ENCODE measurements at places on chromosomes 1 and 21.

DNA sequence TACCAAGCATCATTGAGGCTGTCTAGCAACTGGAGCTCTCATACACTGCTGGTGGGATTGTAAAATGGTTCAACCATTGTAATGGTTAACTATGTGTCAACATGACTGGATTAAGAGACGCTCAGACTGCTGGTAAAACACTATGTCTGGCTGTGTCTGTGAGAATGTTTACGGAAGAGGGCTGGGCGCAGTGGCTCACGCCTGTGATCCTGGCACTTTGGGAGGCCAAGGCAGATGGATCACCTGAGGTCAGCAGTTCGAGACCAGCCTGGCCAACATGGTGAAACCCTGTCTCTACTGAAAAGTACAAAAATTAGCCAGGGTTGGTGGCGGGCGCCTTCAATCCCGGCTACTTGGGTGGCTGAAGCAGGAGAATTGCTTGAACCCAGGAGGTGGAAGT is 4.8 kb upstream of the FCRLA start:
- DNase-seq, result no peak

DNA sequence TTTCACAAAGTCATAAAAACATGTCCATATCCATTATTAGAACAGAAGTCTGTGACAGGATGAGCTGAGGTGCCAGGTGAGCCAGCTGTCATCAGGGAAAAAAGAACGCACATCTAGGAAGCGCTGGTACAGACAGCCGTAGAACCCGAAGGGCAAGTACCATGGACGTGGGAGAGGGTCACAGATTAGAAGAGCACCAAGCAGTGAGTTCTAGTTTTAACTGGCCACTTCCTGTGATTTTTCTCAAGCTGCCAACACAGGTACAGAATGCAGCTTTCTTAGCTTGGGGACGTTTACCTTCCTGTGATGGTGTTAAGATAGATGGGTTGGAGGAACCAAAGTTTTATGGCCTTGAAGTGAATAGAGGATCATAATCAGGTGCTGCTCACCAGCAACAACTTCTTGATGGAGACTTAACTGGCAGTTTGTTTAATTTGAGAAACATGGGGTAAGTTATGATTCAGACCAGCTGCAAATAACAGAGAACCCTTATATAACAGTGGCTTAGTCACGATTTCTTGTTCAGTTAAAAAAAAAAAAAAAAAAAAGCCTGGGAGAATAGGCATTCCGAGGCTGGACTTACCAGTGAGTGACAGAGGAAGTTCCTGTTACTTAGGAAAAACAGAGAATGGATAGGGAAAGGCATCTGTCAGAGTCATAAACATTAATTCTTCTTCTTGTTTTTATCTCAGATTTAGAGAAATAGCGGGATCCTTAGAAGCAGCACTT is 30.9 kb downstream of the AGT start:
- DNase-seq, result no peak

GRCh38 chr1:42319871-42320484 is 15.1 kb downstream of the FOXJ3 start:
- DNase-seq, result no peak

DNA sequence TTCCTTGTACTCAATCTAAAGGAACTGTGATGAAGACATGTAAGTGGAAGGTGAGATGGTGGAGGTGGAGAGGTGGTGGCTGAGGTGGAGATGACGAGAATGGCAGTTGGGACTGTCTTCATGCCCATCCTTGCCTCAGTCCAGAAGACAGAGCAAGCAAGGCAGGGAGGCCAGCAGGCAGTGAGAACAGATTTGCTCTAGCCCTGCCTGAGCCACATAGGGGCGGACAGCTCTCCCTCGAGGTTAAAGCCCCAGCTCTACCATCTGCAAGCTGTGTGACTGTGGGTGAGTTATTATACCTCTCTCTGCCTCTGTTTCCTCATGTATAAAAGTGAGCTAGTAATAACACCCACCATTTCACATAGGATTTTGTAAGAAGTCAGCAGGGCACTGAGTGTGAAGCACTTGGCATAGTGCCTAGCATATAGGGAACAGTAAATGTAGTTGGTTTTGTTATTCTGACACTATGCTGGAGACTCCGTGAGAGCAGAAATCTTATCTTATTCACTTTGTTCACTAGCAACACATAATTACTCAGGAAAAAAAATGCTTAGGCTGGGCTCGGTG is 4.8 kb upstream of the FAM110D start:
- no peak for DNase-seq

DNA sequence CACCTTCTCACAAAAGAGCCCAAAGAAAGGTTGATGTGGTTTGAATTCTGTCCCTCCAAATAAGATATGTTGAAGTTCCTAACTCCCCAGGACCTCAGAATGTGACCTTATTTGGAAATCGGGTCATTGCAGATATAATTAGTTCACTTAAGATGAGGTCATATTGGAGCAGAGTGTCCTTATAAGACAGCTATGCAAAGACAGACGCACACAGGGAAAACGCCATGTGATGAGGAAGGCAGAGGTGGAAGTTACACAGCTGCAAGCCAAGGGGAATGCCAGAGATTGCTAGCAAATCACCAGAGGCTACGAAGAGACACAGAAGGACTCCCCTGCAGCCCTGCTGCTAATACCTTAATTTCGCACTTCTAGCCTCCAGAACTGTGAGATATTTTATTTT is 5.2 kb upstream of the ABCB10 start:
- DNase-seq, result no peak
